ENCODE measurements at places on chromosomes 5 and 9.

DNA sequence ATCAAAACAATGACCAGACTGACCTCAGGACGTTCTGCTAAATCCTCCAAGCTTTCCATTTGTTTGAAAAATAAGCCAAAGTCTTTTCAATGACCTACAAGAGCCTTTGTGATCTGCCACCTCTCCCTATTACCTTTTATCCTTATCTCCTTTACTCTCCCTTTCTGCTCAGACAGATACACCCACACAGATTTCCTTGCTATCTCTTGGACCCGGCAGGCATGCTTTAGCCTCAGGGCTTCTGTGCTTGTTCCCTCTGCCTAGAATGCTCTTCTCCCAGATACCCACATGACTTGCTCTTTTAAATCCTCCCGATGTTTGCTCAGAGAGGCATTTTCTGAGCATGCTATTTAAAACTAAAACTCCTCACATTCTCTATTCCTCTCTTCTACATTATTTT is 8.9 kb upstream of the ELOVL7 start:
- no peak for DNase-seq

GRCh38 chr5:96566833-96567587 is 95.2 kb upstream of the CAST start:
- no peak for DNase-seq

DNA sequence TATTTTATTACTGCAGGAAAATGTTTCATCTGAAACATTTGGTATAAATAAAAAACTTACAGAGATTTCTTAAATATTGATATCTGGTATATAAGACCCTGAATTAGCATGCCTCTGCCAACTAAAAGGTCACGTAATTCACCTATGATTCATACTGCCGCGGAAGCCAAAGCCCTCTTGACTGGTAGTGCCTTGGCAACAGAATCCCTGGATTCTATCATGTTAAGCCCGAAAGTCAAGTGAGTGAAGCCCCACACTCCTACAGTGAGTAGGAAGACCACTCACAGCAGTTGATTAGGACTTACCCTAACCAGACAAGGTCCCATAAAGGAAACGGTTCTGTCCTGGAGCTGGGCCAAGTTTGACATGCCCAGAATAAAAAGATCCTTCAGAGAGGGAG is 175.6 kb upstream of the NREP start:
- DNase-seq: no peak

DNA sequence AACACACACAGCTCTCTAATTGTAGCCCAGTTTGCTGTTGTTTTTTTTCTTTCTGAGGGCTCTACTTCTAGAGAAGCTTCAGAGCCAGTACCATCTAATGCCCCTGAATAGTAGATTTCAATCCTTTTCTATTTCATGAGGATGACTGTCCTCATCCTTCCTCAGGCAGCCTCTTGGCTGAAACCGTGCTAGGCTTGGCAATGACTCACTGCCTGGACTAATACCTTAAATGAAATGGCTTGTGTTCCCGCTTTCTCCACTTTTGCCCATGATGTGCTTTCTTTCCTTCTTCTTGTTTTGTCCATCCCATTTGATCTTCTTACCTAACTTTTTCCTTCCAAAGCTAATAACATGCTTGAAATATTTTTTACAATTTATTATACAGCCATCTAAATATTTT is 80.1 kb downstream of the ITGA1 start:
- no peak for DNase-seq

GRCh38 chr9:93979721-93980120 is 24.6 kb upstream of the BARX1 start:
- no peak for DNase-seq

GRCh38 chr5:59685793-59686192 is 207.7 kb downstream of the PDE4D start:
- DNase-seq: peak; percentile 50

GRCh38 chr9:6834306-6834705 is 76.5 kb downstream of the KDM4C start:
- no peak for DNase-seq

DNA sequence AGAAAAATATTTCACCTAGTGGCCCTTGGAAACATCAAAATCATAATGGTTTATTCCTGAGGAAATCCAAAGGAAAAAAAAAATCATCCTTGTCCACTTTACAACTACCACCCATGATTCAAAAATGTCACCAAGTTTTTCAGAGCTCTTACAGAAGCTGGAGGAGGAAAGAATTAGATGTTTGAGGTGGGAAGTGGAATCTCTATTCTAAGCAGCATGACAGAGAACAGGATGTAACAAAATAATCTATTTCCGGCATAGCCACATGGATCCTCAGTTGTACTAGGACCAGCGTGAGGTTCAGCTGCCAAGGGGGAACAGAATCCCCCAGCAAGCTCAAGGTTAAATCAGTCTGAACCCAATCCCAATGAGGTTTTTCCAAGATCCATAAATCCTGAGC is 40.2 kb downstream of the FBXW11 start:
- no peak for DNase-seq

DNA sequence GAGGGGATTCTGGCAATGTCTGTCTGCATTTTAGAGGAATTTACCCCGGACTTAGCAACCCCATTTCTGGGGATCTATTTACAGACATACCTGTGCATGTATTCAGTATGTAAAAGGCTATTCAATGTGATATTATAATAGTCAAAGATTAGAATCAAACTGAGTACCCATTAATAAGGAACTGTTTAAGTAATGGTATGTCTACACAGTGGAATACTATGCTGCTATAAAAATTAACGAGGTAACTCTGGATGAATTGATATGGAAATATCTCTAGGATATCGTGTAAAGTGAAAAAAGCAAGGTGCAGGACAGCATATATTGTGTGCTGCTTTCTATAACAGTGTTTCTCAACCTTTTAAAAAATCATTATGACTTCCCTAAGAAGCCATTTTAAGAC is 186.9 kb downstream of the SEMA6A start:
- no peak for DNase-seq

DNA sequence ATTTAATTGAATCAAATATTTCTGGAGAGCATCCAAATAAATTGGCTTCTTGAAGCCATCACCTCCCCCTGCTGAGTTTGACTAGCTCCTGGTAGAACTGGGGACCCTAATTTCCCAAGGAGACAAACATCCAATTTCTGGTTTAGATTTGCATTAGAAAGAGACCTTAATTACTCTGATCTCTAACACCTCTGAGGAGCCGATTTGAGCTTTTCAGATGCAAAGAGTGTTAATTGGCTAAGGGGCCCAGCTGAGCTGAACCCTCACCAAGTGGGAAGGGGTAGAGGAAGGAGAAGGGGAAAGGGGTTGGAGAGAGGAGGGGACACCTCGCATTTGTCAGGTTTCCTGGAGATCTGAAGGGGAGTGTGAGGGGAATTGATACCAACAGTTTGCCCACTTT is 145.4 kb upstream of the SHB start:
- DNase-seq: no peak

DNA sequence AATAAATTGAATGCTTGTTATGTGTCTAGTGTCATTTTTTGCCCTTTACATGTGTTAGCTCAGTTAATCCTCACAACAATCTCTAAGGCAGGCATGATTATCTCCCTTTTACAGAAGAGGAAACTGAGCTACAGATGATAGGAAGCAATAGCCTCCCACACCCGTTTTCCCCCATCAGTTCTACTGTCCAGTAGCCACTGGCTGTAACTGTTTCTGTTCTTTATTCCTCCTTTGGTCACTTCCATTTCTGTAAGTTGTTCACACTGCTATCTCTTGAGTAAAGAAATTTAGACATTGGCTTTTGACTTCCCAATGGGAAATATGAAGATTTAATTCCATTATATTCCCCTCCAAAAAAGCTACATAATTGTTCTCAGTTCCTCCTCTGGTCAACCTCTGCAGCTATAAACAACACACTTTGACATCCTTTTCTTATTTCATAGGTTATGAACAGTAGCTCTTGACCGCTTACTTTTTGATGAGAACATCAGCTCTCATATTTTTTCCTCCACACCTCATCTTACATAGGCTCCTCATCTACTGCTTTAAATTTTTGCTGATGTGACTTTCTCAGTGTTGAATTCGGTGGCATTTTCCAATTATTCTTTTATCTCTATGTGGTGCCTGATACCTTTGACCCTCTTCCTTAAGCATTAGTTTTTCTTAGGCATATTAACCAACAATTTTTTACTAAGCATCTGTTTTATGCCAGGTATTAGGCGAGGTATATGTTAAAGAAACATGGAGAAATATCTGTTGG is 21.4 kb downstream of the SPZ1 start:
- no peak for DNase-seq

DNA sequence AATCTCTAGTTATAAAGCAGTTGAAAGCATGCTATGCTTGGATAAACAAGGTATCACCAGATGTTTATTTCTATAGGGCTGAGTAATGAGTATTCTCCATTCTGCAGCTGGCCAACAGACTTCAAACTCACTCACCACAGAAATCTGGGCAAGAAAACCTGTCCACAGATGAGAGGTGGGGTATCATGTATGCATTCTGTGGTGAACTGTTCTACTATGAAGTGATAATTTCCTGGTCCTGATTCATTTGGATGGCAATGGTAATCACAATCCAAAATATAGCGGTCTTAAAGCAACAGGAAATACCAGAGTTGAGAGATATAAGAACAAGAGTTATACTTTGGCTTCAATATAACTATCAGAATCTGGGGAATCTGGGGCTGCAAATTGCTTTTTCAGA is 65.9 kb upstream of the EFNA5 start:
- DNase-seq: no peak

- DNase-seq: no peak
Measured at GRCh38 chr5:57817924-57818323, 335.3 kb upstream of the ACTBL2 start.

DNA sequence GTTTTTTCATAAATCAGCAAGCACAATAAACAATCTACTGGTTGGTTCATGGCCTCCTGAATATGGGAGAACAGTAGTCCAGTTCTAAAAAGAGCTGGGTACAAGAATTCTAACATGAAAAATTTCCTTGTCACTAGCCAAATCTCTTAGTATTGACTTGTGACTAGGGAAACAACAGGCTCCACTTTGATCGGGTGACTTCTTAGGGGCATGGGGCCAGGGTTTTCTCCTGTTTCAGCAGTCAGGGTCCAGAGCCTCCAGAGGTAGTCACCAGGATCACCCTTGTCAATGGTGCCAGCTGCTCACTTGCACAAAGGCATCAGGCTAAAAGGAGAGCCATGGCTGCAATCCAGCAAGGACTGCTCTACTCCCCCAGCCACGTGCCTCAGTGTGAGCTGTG is 38.1 kb downstream of the LPAR1 start:
- DNase-seq: peak; percentile 67

DNA sequence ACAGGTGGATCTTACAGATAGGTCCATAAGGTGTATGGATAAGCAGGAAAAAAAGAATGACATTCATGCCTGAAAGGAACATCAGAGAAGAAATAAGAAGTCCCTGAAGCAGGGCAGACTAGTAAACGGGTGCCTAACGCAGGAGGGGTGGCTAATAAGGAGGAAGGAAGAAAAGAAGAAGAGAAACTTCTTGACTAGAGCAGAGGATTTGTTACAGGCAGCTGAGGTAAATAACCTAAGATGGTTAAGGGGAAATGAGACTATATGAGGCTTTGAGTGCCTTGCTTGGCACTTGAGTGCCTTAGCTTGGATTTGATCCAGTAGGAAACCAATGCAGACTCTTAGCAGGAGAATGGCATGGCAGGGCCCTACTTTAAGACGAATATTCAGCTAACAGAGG is 313.5 kb upstream of the PDE4D start:
- peak; percentile 46 for DNase-seq

- DNase-seq: no peak
Measured at GRCh38 chr9:2320114-2320513, 301.5 kb upstream of the VLDLR start.

GRCh38 chr9:971901-972500 is 4.5 kb upstream of the DMRT3 start:
- DNase-seq: no peak

- DNase-seq: no peak
Measured at GRCh38 chr5:171524466-171524865, 105.0 kb downstream of the FGF18 start.

DNA sequence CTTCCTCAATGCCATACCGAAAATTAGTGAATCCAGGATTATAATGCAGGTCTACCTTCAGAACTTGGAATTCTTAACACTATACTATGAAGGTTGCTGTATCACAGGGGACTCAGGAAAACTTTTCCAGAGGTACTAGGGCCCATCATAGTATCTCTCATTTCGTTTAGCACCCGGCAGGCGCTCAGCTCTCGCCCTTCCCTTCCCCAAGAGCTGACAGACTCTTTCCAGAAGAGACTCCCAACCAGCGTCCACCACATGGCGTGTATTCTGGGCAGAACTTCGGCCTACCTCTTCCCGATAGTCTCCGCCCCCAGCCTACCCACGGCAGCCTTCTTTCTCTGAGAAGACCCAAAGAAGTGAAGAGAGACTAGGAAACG is 271 bp downstream of the NOL8 start:
- DNase-seq: no peak

DNA sequence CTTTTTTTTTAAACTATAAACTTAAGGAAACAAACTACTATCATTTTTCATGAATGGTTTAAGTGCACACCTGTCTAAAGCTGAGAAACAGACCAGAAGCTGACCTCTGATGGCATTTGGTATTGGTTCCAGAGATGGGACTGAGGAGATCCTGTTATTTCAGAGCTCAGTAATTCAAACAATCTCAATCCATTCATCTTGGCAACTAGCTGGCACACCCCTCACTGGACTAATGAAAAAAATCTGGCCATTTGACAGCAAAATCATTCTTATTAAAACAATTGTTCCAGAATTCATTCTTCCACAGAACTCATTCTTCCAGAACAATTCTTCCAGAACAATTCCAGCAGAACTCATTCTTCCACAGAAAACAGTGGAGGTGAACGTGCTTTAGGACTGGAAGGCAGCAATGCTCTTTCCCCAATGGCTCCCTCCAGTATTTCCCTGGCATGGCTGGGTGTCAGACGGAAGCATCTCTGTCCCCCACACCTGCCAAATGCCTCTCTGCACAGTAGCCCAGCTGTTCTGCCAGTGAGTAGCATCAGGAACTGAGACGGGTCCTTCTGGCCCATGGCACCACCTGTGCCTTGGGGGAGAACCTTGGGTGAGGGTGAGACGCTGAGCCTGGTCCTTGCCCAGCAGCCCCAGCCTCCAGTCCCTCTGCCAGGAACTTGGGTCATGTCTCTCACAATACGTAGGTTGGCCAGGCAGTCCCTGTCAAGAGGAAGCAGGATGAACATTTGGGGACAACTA is 87.5 kb upstream of the EQTN start:
- DNase-seq: no peak

DNA sequence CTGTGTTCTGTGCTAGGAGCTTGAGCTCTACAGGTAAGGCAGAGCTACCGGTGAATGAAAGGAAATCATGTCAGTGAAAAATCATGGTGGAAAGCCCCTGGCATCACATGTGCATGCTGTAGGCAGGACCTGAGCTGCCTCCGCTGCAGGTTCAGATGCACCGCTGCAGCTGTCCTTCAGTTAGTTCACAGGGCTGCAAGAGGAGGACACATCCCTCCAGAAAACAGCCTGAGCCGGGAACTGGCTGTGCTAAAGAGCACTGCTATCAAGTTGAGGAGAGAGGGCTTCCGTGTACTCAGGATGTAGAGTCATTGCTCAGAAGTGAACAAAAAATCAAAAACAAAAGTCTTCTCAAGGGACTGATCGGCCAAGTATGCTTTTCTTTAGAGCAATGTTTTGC is 138.6 kb downstream of the ERCC6L2 start:
- no peak for DNase-seq

GRCh38 chr9:38039090-38039906 is 29.7 kb downstream of the SHB start:
- DNase-seq: no peak

- no peak for DNase-seq
Measured at GRCh38 chr5:139684881-139685749, 37.0 kb downstream of the CXXC5 start.

GRCh38 chr5:72920690-72921502 is 34.9 kb upstream of the FCHO2 start:
- no peak for DNase-seq

Data from hippocampal formation (tissue), 2 donors.